AG09319 (cell line): ENCODE measurements at places on chromosomes 2 and 18.

DNA sequence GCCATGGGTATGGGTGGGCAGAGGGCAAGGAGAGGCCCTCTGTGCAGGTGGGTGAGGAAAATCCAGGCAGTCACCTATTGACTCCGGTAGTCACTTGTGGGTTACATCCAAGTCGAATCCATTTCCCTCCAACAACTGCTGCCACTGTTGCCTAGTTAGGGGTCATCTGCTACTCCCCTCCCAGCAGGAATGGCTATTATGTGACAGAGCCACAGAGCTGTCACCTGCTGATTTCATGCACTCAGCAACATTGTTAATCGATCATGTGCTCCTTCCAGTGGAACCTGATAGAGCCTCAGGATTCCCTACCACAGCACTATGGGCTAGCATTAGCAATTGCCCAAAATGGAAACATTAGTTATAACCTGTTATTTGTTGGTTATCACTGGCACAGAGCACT is 31.4 kb downstream of the POLR1A start:
- DNase-seq = no peak

DNA sequence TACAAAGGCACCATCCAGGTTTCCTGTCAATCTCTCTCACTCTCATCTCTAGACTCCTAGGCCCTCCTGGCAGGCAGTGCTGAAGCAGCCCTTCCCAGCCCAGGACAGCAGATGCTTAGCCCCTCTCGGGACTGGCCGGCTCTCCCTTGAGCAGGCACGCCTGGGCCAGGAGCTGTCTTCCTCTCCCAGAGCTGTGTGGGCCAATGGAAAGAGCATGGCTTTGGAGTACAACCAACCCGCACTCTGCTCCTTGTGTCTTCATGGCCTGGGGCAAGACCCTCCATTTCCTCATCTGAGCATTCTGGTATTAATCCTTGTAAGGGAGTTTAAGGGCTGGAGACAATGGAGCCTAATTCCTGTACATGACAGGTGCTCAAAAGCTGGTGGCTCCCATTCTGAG is 97.2 kb downstream of the CAPN13 start:
- no peak for DNase-seq

DNA sequence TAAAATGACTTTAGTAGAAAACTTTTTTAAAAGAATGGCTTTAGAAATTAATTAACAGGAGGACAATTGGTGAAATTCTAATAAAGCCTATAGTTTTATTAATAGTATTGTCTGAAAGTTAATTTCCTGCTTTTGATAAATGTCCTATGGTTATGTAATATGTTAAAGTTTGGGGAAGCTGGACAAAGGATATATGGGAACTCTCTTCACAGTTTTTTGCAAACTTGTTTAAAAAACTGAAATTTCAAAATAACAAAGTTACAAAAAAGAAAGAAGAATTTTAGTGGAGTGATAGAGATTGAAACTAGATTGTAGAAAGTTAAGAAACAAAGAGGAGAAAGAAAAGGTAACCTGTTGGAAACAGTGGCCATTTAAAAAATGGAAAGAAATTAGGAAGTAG is 67.3 kb downstream of the SEMA4F start:
- DNase-seq = no peak

DNA sequence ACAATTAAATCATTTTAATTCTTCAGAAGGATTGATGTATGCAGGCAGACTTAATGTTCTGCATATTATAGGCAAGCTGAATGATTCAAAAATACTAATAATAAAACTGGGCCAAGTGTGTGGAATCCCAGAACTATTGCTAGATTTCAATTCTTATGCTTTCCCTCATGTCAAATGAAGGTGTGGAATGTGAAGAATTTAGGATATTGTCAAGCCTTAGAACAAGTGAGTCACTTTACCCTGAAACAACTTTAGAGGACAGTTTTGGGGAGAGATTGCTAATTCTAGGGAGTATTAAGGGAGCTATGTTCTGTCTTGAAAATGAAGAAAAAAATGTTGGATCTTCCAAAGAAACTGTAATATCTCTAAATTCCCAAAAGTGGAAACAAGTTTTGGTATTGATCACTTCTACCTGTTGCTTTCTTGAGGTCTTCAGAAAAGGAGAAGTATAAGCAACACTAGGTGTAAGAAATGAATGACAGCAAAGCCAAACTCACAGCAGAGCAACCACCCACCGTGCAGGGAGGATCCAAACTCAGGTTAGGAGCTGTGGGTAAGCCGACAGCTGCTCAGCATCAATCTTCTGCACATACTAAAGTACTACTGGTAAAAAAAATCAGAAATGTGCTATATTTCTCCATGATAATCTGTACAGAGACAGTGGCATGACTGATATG is 818.1 kb downstream of the SLC4A3 start:
- no peak for DNase-seq

DNA sequence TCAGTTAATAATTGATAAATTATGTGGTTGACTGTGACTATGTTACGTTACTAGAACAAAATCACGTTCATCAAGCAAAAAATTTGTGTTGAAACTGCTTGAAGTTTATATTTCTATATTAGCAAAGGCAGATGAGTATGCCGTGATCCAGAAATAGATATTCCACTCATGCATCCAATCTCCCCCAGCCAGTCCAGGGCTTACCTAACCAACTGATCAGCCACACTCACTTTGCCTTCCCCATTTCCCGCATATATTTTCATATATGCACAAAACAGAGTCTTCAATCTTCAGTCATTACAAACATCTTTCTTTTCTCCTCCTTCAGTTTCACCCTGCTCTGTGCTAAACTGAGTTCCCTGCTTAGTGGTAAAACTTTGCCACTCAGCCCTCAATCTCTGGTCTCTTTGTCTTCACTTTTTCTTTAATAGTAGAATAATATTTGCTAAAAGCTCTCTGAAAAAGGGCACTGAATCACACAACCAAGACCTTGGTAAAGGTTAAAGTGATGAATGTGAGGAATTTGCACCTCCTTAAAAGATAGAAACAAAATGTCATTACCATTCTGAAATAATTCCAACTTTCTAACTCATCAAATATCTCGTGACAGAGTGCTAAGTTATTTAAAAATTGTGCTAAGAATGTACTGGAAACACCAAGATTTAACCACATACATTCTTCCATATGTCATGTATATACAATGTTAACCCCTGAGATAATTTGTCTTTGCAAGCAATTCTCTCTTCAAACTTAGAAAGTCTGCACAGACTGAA is 893.2 kb upstream of the CRIM1 start:
- no peak for DNase-seq
